Ureter (tissue), 1 donor: ENCODE measurements at places on chromosomes 1 and 21.

GRCh38 chr1:85132078-85132720, 68.6 kb downstream of the SYDE2 start:
- DNase-seq: no peak

DNA sequence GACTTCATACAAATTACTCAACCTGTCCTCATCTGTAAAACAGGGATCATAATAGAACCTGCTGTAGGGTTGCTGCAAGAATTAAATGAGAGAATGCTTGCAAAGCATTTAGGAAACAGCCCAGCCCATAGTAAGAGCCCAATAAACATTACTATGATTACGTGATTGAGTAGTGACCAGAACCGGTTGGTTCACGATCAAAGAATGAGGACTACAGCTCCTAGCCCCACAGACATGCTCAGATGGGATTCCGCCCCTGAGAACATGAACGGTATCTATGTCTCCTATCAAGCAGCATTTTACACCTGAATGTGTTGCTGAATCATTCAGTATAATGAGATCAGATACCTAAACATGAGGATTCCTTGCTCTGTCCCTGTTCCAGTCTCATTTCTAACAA, 104.8 kb upstream of the ZNF648 start:
- no peak for DNase-seq

DNA sequence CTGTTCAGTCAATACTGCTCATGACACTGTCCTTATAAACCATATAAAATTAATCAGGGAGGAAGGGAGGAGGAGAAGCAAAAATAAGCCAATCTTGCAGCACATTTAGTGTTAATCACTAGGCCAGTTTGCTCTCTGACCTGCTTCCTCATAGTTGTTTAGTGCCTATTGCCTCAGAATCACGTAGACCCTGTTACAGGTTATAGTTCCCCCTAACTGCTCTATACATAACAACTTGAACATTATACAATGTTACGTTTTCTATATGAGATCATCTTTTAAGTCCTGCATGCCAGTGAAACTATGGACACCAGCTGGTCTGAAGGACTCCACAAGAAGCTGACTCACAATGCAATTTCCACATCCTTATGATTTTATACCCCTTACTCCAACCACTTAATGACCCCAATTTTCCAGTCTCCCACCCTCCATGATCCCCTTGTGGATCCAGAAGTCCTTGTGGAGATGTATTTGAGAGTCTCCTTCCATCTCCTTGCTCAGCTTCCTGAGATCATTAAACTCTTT, 34.9 kb upstream of the TACSTD2 start:
- no peak for DNase-seq

DNA sequence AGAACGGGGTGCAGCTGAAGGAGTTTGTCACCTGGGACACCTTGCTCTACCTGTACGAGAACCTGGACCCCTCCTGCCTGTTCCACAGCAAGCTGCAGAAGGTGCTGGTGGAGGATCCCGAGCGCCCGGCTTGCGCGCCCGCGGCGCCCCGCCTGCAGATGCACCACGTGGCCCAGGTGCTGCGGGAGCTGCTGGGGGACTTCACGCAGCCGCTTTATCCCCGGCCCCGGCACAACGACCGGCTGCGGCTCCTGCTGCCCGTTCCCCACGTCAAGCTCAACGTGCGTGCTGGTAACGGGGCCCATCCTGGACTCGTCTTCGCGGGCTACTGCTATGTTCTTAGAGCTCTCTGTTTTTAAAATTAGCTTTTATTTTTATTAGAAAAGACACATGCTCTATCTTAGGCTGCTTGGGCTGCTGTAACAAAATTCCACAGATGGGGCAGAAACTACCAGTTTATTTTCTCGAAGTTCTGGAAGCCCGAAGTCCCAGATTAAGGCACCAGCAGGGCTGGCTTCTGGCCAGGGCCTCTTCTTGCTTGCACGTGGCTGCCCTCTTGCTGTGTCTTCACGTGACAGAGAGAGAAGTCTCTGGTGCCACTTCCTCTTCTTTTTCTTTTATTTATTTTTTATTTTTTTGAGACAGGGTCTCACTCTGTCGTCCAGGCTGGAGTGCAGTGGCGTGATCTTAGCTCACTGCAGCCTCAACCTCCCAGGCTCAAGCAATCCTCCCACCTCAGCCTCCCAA, 38.1 kb downstream of the TRPM2 start:
- no peak for DNase-seq

GRCh38 chr21:26433386-26433785, 139.7 kb downstream of the CYYR1 start:
- DNase-seq: no peak

DNA sequence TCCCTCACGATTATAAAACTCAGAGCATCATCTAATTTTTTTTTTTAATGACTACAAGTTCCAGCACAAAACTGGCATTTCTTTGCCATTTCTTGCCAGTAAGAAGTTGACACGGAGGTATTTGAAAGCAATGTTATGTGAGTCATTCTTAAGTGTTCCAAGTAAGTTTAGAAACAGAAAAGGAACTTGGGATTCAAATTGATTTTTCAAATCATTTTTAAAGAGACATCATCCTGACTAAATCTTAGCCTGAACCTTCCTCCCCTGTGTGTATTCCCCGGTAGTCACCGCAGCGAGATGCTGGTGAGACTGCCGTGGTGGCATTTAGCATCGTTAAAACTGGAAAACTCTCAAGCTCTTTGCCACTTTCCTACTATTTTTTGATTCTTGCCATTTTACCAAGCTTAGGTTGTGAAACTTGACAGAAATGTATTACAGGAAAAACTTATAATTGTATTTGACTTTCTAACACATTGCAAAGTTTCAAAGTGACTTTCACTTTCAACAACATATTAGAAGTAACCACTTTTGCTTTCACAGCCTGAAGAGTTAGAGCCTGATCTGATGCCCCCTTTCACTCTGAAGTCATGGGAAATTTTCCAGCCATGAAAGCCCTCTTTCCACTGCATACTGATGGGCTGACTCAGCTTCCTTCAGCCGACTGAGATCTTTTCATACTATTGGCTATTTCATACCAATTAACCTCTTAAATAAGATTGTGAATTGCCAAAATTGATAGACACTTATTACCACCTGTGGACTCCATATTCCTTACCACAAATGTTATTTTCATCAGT, 61.4 kb downstream of the OLFML2B start:
- DNase-seq: no peak

DNA sequence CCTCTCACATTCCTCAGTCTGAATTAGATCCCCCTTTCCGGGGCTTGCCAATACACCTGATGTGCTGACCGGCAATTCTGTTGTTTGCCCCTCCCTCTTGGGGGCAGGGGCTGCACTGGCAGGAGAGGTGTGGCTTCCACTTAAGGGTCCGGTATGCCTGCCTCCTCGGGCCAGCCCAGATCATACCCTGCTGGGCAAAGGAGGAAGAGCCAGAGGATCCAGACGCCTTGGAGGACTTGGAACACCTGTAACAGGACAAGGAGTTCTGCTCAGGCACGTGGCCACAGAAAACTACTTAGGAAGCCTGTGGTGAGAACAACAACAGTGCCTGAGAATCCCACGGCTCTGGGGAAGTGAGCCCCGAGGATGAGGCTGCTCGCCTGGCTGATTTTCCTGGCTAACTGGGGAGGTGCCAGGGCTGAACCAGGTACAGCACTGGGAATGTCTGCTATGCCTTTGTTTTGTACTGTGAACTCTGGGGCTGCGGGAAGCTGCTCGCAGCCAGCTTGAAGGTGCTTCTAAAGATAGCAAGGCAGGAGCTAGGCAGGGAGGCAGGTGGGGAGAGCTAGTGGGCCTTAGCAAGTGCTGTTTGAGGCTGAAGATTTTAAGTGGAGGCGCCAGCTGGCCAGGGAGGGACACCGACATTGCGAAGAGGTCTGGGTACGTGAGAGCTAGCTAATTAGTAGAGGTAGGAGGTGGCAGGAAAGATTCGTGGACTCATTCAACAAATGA, at the start of gene SMPDL3B:
Gene SMPDL3B (plus strand): TSS at position 183 of the 732 bp plus-strand sequence. CDS start 184 bp downstream, at position 367.
- no peak for DNase-seq
